ENCODE measurements at places on chromosomes 3 and 15.

DNA sequence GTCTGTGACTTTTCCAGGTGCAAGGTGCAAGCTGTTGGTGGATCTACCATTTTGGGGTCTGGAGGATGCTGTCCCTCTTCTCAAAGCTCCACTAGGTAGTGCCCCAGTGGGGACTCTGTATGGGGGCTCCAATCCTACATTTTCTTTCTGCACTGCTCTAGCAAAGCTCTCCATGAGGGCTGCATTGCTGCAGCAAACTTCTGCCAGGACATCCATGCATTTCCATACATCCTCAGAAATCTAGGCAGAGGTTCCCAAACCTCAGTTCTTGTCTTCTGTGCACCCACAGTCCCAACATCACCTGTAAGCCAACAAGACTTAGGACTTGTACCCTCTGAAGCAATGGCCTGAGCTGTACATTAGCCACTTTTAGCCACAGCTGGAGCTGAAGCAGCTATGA is 694.5 kb upstream of the BCHE start:
- DNase-seq = no peak

DNA sequence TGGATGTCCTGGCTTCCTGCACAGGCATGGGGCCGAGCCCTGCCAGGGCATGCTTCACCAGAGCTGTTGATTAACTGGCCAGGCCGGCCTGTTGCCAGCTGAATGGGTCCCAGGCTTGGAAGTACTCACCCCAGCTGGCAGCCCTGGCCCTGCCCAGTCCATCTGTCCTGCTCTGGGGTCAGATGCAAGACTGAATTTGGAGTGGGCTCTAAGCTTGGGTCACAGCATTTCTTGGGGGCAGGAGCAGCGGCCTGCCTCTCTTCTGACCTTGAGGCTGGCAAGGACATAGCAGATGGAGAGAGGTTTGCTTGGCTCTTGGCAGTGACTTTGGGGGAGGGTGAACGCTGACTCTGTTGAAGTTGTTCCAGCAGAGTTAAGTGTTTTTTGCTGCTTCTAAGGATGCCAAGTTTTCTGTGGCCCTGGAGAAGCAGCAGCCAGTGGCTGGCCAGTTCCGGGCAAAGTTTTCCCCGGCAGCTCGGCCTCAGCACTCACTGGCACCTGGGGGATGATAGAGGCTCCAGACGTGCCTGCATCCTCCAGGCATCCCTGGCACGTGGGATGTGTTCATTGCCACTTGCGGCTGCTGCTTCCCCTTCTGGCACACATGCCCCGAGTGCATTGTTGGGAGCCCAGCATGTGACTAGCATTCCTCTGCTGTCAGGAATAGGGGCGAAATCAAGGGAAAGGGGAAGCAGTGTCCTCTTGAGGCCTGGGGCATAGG is 22.9 kb downstream of the PDIA5 start:
- DNase-seq = no peak

GRCh38 chr15:25775317-25775912 is 87.7 kb downstream of the ATP10A start:
- DNase-seq = peak; percentile 93

DNA sequence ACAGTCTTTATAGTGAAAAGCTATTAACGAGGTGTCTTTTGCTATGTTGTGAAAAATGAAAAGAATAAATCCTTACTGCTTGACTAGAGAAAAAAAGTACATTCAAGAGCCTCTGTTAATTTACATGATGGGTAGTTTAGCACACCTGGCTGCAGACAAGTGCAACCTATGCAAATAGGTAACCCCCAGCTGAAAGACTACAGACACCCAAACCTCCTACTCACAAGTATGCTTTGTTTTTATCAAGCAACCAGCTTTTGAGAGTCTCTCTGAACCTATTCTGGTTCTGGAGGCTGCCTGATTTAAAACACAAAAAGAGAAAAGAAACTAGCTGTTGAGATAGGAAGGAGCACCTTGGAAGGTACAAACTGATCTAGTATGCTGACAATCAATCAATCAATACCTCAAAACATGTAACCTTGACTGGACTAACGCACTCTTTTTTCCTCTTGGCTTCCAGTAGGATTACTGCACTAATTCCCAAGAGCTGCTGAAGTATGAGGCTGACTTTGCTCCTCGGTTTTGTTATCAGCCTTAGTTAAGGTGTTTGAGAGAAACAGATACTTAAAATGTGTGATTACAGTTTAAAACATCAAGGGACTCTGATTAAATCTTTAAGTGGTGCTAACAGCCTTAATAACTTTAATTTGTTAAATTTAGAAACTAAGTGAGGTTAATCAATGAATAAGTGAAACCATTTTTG is 63.6 kb downstream of the OSBPL10 start:
- no peak for DNase-seq

- no peak for DNase-seq
These were observed 424.7 kb downstream of the ZBBX start for GRCh38 chr3:166955201-166955939.

DNA sequence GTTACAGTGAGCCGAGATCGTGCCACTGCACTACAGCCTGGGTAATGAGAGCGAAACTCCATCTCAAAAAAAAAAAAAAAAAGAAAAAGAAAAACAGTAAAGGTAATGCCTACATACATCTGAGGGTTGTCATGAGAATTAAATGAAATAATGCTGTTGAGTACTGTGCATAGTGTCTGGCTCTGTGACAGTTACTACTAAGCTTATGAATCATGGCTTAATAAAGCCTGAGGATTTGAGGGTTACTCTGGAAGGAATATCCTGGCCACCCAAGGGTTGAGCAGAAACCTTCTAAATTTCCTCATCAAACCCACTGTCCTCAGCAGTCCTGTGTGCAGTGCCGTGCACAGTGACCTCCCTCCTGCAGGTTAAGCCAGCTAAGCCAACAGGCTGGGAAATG is 26.8 kb upstream of the ELP6 start:
- DNase-seq = peak; percentile 13

GRCh38 chr3:79297245-79297960 is 470.4 kb downstream of the ROBO1 start:
- DNase-seq = peak; percentile 90

- DNase-seq = no peak
These were observed 644.3 kb downstream of the NR2F2 start for GRCh38 chr15:96974761-96975160.

DNA sequence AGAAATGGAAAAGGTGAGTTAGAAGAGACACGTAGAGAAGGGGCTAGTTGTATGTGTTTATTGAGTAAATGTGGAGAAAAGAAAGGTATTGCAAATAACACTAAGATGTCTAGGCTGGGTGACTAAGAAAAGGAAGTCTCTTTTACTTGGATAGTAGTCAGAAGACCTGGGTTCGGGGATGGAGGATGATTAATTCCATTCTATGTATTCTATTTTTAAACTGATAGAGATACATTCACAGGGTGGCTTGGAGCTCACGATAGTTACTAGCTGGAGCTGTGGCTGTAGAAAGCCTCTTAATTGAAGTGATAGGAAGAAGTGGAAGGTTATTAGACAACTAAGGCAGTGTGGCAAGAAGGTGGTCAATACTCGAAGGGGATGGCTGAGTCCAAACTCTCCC is 65.9 kb upstream of the TNIK start:
- peak; percentile 79 for DNase-seq

DNA sequence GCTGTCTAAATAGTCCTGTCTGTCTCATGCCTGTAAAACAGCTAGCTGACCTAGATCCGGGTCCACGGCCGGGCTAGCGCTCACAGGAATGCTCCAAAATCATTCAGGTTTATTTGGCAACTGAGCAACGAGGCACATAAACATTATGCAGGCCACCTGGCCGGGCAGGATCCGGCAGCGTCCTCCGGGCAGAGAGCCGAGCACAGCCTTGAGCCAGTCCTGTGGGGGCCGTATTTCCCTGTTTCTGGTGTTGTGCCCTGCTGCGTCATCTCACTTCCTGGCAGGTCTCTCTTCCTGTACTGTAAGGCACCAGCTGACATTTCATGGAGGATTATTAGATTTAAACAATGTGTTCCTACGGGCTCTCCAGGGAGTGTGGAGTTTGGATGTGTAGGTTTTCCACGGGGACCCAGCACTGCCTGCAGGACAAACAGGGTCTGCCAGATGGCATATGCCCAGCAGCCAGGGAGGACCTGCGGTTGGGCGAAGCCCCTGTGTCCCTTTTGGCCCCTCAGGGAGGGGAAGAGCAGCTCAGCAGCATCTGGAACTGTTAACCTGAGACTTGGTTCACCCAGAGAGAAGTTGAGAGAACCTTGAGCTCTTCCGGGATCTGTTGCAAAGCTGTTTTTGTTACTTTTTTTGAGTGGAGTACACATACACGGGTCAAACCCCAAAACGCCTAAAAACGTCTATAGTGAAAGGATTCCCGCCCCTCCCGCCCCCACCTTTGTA is 16.6 kb upstream of the LRRK1 start:
- DNase-seq = peak; percentile 81

- DNase-seq = no peak
These were observed 55.0 kb downstream of the LRRC49 start for GRCh38 chr15:70947351-70948335.

GRCh38 chr15:91099616-91099994 is 452 bp upstream of the SV2B start:
- peak; percentile 40 for DNase-seq

GRCh38 chr3:156806698-156807097 is 19.5 kb upstream of the LEKR1 start:
- DNase-seq = no peak

GRCh38 chr3:53162672-53163443 is 1.8 kb downstream of the PRKCD start:
- no peak for DNase-seq

DNA sequence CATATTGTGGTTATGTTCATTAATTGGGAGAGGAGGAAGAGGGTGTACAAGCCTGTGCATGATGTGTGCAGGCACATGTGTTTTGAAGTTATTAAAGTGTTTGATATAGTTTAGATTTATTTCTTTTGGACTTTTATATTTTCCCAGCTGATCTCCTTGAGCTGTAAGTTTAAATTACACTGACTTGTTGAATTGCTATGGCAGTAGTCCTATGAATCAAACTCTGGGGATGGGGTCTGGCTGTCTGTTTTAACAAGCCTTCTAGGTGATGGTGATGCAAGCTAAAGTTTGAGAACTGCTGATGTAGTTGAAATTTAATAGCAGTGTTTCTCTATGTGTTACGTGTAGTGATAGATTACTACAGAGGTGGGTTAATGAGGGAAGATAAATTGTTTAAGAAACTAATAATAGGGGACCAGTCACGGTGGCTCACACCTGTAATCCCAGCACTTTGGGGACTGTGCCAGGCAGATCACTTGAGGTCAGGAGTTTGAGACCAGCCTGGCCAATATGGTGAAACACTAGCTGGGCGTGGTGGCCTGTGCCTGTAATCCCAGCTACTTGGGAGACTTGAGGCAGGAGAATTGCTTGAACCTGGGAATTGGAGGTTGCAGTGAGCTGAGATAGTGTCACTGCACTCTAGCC is 7.0 kb downstream of the ARIH1 start:
- no peak for DNase-seq

- peak; percentile 89 for DNase-seq
These were observed 716 bp downstream of the PTPN23 start for GRCh38 chr3:47381317-47382157.

DNA sequence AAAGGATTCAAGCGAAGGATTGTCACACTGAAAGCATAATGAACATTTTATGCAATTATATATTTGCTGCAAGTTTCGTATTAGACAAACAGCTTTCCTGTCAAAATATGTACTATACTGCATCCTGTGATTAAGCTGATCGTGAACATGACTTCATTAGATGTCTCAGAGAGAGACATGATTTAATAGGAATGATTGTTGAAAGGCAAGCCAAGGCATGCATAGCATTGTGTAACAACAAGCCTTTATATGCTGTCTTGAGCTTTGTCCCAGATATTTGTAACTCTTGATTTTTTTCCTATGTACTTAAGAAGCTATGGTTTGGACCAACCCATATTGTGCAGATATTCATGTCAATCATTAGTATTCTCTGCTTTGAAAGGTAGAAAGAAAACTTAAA is 309.1 kb downstream of the KCNH8 start:
- DNase-seq = no peak

DNA sequence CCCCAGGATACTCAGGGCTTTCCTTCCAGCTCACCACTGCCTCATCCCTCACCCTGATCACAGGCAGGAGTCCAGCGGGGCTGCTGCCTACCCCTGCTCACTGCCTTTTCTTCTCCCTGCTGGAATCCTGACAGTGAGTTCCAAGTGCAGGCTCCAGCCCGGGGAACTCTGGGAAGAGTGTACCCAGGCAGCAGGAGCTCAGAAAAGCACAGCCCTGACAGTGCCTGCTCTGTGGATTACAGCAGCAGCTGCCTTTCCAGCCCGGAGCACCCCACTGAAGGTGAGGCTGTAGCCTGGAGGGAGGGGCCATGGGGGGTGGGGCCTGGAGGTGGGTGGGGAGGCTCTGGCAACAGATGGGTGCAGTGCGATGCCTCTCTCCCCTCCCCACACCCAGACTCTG is 6.1 kb upstream of the JMJD7 start:
- no peak for DNase-seq

DNA sequence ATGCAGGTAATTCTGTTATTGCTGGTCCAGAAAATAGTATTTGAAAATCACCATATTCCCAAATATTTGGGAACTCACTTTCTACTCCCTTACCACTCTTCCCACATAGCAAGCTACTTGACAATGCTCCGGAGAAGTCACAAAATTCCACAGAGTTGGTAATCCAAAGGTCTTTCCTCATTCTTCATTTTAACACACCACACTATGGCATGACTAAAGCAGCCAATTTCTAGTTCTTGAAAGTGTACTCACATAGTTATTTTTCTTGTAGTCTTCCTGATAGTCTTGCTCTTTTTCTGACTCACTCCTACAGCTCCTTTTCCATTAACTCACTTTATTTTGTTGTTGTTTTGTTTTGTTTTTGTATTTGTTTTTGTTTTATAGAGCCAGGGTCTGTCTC is 67.2 kb downstream of the MYO9A start:
- no peak for DNase-seq

- no peak for DNase-seq
These were observed 734.0 kb upstream of the NR2F2 start for GRCh38 chr15:95596496-95596895.

DNA sequence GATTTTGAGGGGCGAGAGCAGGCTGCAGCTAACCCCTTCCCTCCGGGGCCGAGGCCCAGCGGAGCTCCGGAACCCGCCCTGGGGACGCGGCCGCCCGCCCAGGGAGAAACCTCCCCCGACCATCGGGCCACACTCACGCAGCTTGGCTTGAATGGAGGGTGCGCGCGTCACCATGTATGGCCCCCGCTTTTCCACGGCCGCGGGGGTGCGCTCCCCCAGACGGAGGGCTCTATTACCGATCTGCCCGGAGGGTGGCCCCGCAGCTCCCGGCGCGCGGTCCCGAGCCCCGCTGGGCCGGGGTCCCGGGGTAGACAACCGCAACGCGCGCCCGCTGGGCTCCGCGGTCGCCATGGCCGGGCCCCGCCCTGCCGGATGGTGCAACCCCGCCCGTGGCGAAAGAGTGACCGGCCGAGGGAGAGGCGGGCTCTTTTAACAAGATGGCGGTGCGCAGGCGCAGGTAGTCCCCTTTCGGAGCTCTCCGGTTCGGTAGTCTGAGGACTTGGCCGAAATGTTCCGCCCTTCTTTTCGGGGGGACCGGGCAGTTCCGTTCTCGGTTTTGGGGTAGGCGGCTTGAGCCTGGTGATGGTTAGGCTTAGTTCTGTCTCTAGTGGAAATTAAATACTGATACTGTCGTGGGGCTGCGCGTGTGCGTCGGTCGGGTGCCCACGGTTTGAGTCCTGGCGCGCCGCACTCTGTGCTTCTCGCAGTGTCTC is at the start of gene FAM219B:
Gene FAM219B, minus strand, starts transcription at position 402 of the 713 bp plus-strand sequence. Its CDS starts 51 bp downstream, at position 351.
- peak; percentile 84 for DNase-seq

- DNase-seq = peak; percentile 69
These were observed 47.3 kb downstream of the PLSCR2 start for GRCh38 chr3:146421819-146422759.

Measured in fibroblast of skin of right biceps (primary cell).